ENCODE measurements at places on chromosomes 4 and X. TPM values are rescaled to one million over a fixed set of nuclear protein-coding genes. Genes with fewer than 3 reads are reported as not detected.

Gene ZCCHC12
- total RNA-seq: 0.17 TPM

- H3K4me3 ChIP-seq: no peak overlapping the region
- H3K27ac ChIP-seq: no peak overlapping the region
- H3K4me1 ChIP-seq: no peaks in the 10 kb centered on the region
- no peaks in the 10 kb centered on the region for H3K27me3 ChIP-seq
Measured at GRCh38 chr4:141416677-141417363, 196.1 kb downstream of the ZNF330 start.

DNA sequence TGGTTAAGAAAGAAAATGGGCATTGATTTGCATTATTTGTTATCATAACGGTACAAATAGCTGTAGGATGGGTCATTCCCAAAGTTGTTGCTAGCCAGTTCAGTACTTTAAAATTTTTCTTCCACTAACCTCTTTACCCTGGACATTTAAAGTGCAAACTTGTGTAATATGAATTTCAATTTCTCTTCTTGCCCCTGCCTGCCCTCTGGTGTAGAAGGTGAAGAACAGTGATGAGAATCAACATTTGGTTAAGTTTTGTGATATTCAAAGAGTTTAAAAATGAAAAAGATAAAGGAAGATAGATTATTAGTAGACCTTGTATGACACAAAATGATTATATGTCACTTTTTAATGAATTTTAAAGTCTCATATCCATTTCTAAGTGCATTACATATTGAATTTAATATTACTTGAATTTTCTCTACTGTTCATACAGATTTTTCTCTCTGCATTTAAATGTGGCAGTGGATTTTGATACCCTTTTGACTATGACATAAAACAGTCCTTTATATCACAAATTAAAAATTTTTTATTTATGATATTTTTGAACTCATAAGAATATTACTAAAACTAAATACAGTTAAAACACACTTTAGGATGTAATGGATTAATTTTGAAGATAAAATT, 337.7 kb downstream of the BMPR1B start:
- H3K4me1 ChIP-seq: no peaks in the 10 kb centered on the region
- H3K36me3 ChIP-seq: no peaks in the 10 kb centered on the region
- peak; percentile 7 for DNase-seq
- H3K27ac ChIP-seq: no peak overlapping the region

Gene SSX2
- not detected for total RNA-seq

DNA sequence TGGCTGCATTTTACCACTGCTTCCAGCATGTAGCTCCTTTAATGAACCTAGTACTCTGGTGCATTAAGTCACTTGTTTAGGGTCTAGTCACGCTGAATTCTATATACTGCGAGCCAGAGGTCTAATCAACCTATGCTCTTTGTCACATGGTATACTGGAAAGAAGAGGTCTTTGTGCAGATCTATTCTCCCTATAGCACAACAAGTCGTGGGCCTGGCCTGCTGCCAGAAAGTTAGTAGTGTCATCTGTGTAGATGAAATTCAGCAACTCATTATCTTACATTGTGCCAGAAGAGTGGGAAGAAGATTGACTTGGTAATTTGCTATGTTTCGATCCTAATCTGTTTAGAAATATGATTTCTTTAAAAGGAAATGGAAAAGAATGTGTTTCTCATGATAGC, 80.8 kb downstream of the AWAT2 start:
- H3K4me3 ChIP-seq: no peak overlapping the region
- no peak for DNase-seq
- H3K36me3 ChIP-seq: no peaks in the 10 kb centered on the region
- no peak overlapping the region for H3K27ac ChIP-seq
- no peaks in the 10 kb centered on the region for H3K27me3 ChIP-seq

DNA sequence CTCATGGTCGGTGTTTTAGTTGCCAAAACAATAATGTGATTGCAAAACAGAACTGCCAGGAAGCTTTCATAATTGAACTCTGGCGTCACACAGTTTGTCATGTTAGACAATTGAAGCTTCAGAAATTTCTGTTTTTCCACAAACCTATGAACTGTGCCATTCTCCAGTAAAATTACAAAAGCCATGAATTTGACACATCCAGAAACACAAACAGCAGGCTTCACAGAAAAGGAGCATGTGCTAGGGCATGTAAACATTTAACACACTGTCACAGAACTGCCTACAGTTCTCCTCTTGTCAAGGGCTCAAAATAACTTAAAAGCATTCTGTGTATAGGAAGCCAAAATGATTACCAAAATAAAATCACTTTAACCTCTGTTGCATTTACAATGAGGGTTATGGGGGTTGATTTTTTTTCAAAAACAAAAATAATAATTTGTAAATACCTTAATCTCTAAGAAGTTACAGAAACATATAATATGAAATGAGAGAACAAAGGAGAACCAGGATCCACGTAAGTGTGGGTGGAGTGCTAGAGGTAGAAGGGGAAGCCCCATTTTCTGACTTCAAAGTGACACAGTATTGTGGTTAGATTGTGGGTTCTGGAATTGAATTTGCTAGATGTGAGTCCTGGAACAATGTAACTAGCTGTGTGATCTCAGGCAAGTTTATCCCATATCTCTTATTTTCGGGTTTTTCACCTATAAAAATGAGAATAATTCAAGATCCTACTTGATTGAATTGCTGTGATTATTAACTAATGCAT, 295.0 kb downstream of the CENPC start:
- no peaks in the 10 kb centered on the region for H3K36me3 ChIP-seq
- H3K4me3 ChIP-seq: no peak overlapping the region
- no peak overlapping the region for H3K27ac ChIP-seq
- no peaks in the 10 kb centered on the region for H3K4me1 ChIP-seq
- no peak for DNase-seq
